DMS153 (cell line): ENCODE measurements at places on chromosomes 16 and 17.

DNA sequence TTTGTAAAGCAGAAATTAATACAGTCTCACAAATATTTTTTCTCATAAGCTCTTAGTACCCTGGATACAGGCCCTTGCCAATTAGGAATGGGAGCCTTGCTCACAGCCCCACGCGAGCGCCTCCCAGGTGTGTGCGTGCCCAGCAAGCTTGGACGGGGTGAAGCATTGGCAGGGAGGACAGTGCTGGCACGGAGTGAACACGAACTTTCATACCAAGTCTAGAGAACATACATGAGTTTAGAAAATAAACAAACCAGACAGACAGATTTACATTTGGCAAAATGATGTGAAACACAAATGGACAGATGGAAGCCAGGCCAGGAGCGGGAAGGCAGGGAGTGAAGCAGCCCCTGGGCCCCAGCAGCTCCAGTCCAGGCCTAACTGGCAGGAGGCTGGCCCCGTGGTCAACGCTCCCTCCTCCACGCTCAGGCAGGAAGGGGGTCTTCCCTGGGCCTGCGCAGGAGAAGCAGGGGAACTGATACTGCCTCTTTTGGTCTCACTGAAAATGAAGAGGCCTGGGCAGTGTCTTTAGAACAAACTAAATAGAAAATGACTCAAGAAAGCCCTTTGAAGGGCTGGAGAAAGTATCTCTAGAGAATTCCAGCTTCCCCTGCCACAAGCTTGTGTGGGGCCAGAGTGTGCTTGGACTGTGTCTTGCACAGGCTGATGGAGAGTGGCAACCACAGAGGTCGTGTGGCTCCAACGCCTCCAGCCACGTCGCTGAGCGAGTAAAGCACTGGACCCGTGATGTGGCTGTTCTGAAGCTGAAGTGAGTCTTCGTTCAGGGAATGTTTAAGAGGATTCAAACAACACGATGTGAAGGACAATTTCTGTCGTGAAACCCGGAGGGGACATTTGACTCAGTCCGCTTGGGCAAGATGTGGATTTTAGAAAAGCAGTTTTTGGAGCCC, 9.9 kb upstream of the FOXJ1 start:
- DNase-seq = no peak

GRCh38 chr16:80015566-80015965, 415.0 kb upstream of the MAF start:
- DNase-seq = no peak

- DNase-seq = no peak
Observed at GRCh38 chr16:15879255-15879811, 9.1 kb downstream of the CEP20 start.

- no peak for DNase-seq
Observed at GRCh38 chr17:12365805-12366204, 299.9 kb upstream of the MYOCD start.

DNA sequence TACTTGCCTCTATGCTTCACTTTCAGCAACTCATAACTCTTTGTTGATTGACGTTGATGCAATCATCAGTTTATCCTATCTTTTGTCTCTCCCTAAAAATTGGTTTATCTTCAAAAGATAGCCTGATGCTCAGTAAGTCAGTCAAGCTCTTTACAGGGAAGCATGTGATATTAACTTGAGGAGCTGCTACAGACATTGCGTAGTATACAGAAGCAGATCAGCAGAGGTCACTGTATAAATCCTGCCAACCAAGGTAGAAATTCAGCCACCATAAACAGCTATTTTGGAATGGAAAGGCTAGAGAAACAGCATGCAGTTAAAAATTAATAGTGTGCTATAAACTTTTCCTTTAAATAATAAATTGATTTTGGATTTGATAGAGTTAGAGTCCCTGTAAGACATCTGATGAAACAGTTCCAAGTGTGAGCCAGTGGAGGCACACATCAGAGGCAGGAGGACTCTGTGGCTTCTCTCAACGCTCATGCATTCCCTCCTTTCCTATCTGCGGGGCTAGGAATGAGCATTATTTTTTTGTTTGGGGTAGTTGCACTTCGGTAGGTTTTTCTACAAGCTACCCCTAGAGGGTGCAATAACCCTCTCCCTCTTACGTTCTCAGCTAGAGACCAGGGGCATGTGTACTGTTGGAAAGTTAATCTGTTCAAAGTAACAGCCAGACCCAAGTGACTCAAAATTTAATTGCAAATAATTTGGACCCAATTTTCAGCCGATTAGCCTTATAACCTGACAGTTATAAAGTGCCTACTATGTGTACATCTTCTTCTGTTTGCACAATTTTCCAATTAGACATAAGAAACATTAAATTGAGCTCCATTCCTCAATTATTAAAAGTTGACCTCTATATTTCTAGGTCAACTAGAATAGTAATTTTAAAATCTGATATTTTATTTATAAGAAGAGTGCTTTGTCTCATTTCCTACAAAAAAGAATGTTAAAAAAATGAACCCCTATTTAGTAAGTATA, 647.7 kb upstream of the SOX9 start:
- DNase-seq = peak; percentile 46

DNA sequence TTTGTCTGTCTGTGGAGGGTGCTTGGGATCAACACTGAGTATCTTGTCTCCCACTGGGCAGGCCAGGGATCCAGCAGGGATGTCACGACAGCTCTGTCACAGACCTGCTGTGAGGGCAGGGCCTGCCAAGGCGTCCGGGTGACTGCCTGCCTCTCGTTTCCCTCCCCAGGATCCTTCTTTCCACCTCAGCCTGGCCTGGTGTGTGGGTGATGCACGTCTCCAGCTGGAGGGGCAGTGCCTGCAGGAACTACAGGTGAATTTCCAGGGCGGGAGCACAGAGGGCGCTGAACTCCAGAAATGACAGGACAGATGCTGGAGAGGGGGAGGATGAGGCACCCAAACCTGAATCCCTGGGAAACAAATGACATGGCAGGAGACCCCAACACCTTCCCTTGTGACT, 6.8 kb upstream of the MMP15 start:
- DNase-seq = no peak

GRCh38 chr17:13920413-13920812, 148.9 kb upstream of the COX10 start:
- no peak for DNase-seq

- DNase-seq = no peak
Observed at GRCh38 chr17:74307984-74308773, 17.8 kb upstream of the KIF19 start.

GRCh38 chr17:59026176-59026939, 80.3 kb downstream of the TRIM37 start:
- DNase-seq = no peak

DNA sequence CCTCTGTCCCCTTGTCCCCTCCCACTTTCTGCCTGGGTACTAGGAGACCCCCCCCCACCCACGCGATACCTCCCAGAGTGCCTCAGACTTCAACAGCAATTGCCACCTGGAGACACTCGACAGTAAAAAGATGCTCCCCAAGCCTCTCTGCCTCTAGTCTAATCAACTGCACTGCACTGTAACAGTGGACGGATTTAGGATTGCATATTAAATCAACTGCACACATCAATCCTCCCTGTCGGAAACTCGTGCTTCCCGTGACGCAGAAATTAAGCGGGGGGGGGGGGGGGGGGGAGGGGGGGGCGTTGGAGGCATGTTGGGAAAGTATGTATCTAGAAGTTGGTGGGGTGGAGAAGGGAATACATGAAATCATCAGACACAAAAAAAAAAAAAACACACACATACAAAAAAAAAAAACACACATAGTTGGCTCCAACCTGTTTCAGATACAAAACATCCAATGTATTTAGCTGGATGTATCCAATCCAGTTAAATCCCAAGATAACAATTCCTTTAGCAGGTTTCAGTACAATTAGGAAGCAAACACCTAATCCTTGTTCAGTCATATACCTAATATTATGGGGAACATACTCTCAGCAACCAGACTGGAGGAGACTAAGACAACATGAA, 29.7 kb downstream of the FAM222B start:
- peak; percentile 83 for DNase-seq

- no peak for DNase-seq
Observed at GRCh38 chr17:69192754-69193153, 35.9 kb downstream of the ABCA10 start.

GRCh38 chr17:39653662-39654331, 11.4 kb upstream of the TCAP start:
- peak; percentile 16 for DNase-seq

- no peak for DNase-seq
Observed at GRCh38 chr16:89406277-89406888, 84.0 kb downstream of the ANKRD11 start.

GRCh38 chr17:17508646-17509591, 12.7 kb upstream of the RASD1 start:
- DNase-seq = no peak

DNA sequence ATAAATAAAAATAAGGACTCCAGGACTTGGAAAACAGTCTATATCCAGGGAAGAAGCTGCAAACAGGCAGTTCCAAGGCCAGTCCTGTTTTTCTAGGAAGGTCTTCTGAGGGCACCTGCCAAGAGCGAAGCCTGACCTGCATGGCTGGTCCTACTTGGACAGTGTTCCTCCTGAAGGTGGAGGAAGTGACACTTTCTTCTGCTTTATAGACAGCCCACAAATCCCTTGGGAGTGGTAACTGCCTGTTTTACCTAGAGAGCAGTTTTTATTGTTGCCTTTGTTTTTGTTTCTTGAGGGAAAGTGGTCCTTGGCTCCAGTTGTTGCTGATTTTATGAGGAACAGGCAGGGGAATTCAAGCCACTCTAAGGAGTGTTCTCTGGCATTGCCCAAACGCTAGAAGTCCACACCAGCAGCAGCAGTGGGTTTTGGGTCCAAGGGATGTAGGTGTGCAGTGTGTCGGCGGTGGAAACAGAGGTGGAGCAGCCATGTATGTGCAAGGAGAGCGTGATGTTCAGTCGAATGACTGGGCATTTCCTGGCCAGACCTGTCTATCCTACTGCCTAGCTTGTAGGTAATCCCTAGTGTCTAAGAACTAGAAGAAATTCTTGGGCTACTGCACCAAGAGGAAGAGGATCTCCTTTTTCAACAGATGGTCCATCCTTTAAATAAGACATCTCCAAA, 35.3 kb downstream of the LDHD start:
- no peak for DNase-seq

DNA sequence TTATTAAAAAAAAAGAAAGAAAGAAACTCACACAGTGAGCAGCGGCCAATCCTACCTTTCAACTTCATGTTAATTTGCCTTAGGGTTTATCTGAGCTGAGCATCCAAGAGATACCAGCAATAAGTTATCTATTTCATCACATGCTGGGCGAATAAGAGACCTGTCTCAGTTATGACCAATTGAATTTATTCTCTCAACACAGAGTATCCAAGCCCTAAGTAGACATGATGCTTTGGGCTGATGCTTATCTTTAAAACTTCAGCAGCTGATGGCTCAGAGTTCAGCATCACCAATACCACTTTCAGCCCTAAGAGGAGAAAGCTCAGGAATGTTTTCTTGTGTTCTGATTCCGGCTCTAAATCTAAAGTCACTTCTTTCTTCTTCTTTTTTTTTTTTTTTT, 489.0 kb upstream of the ZFHX3 start:
- no peak for DNase-seq

DNA sequence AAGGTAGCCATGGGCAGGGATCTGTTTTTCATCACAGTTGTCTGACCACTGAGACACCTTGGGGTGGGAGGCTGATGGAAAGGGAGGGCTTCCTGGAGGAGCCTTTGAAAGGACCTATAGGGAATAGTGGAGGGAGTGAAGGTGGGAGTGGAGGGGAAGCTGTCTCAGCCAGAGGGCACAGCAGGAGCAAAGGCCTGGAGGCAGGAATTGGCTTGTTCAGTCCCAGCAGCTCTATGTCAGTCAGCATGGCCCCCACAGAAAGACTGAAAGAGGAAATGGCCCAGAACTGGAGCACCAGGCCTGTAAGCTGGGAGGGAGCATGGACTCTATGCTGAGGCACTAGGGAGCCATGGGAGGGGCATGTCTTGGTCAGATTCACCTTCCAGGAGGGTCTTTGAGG, 12.8 kb upstream of the CBFB start:
- no peak for DNase-seq

DNA sequence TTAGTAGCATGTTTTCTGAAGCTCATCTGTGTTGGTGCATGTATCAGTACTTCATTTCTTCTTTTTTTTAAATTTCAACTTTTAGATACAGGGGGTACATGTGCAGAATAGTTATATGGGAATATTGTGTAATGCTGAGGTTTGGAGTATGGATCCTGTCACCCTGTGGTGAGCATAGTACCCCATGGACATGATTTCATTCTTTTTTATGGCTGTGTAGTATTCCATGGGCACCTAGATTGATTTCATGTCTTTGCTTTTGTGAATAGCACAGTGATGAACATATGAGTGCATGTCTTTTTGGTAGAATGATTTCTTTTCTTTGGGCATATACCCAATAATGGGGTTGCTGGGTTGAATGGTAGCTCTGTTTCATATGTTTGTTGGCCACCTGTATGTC, 55.0 kb upstream of the NOL11 start:
- no peak for DNase-seq

DNA sequence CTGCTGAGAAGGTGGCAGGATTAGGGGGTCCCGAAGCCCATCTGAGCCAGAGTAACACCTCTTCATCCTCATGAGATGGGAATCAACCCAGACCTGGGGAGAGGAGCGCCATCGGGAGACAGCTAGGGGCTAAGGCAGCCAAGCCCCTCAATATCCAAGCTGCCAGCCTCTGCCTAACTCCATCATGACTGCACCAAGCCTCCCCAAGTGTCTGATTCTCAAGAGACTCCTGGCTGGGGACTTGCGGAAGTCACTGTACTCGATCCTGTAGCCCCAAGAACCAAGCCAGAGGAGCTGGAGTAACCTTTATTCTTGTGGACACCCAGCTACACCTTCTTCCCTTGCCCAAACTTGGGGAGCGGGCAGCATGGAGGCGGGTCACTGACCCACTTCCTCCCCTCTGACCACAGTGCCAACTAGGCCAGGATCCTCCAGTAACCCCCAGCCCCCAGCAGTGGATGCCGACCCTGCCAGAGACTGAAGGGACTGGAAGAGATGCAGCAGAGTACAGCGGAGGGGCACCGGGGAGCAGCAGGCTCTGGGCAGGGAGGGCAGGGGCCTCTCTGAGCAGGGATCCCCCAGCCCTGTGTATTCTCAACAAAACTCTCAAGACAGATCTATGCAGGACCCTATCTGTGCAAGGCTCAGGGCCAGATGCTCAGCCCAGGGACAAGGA, 13.3 kb downstream of the HDAC5 start:
- no peak for DNase-seq

- DNase-seq = no peak
Observed at GRCh38 chr16:81694494-81695280, 84.4 kb upstream of the PLCG2 start.
